ENCODE measurements at places on chromosomes 12 and 14.

DNA sequence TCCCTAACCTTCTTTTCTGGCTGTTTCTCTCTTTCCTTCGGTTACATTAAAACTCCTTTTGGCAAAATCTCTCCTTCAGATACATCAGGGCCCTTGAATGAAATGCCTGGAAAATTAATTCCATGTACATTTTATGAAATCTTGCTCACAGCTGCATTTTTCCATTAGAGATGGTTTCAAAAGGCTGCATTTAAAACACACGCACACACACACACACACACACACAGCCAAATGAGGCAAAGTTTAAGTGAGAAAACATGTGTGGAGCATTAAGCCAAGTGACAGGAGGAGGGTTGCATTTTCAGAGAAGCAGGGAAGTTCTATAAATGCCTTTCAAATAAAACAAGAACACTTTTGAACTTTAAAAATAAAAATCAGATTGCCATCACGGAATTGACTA lies 216.4 kb downstream of the LRIG3 start:
- DNase-seq = no peak

DNA sequence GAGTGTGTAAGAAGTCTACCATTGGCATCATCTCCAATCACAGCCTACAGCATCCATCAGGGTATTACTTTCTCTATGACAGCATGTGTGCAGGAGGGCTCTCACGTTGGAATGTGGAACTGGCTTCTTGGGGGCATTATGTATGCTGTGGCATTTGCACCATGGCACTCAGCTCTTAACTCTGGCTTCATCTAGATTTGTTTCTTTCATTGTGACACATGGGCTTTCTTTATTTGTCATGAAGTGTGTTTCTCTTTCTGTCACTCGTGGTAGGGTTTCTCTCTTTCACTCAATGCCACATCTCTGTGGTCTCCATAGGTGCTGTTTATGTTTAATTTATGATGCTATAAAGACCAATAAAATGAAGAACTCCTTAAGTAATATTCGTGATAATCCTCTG lies 191.2 kb upstream of the GARIN2 start:
- DNase-seq = no peak

DNA sequence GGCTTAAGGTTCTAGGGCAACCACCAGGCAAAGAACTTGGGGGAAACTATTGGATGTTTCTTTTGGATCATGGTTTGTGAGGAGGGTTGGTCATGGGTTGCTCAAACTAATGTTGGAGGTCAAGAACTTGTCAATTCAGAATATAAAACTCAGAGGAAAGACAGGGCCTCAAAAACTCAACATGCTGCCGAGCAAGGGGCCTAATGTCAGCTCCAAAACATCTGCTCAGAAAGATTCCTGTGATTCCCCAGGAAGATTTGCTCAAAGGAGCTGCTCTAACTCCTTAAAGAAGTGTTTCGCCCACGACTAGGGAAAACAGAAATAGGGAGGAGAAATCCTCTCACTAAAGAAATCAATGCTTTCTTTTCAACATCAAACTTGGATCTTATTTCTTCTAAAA lies 3.7 kb upstream of the IGF1 start:
- no peak for DNase-seq

GRCh38 chr12:131105736-131106348 lies 152.1 kb downstream of the ADGRD1 start:
- no peak for DNase-seq

DNA sequence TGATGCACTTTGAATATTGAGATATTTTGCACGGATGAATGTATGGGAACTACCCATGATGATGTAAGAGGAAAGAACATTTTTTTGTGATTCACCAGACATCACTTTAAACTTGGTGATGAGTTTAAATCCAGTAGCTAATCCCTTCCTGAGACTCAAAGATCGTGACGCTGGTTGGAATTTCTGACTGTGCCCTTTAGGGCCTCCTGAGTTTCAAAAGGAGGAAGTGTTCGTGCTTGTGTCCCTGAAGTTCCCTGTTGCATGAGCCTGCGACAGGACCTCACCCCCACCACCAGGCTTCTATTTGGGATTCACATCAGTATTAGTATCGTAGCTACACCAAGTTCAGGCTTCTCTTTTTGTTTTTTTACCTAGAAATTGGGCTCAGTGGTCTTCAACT lies 18.6 kb upstream of the RIN3 start:
- DNase-seq = no peak

GRCh38 chr14:103161054-103161397 lies 37.8 kb downstream of the TNFAIP2 start:
- DNase-seq = no peak

All from GM12864 (cell line).